Heart left ventricle (tissue), 16 donors: ENCODE measurements at places on chromosomes 16 and 17. TPM values are rescaled to one million over a fixed set of nuclear protein-coding genes. Genes with fewer than 3 reads are reported as not detected.
A peak's percentile ranks its signal among the peaks of the same experiment; 100 is the strongest.

Gene KRT34
- not detected for total RNA-seq

Gene C16orf89
- total RNA-seq = 38.4 TPM

Gene GAS2L2
- 0.11 TPM for total RNA-seq

Gene FAM171A2
- total RNA-seq = 0.40 TPM

Gene SPNS3
- not detected for total RNA-seq

Gene NETO2
- total RNA-seq = 2.5 TPM

- DNase-seq = no peak
Observed at GRCh38 chr16:68479271-68479670, 31.0 kb upstream of the SMPD3 start.

GRCh38 chr17:71902894-71903506, 217.8 kb upstream of the SOX9 start:
- no peak for DNase-seq

- DNase-seq = no peak
Observed at GRCh38 chr17:41907633-41908539, 10.9 kb downstream of the ACLY start.

GRCh38 chr16:81846105-81846504, 67.0 kb downstream of the PLCG2 start:
- DNase-seq = no peak

DNA sequence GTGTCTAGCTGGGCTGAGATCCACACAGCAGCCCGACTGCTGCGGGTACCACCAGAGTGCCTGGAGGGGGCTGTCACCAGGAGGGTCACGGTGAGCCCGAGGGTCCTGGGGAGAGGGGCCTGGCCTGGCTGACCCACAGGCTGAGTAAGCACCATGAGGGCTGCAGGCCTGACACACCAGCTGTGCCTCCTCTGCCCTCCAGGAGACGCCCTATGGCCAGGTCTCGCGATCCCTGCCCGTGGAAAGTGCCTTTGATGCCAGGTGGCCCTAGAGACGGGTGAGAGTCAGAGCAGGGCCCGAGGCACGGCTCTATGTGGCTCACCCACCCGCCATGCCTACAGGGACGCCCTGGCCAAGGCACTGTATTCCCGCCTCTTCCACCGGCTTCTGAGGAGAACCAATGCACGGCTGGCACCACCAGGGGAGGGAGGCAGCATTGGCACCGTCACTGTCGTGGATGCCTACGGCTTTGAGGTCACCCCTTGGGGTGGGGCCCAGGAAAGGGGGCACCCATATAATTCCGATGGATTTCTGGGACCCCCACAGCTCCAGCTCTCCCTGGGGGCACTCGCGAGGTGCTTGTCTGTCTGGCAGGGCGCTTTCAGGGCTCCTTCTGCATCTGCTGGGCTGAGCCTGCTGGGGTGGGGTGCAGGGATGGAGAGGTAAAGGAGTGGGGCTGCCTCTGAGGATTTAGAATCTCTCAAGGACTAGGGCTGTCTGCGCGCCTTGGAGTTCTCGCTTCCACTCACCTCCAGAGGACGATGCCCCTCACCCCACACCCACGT, 7.1 kb downstream of the MYO15B start:
- peak; percentile 15 for DNase-seq

GRCh38 chr16:30470170-30470512, 2.4 kb upstream of the ITGAL start:
- DNase-seq = no peak

DNA sequence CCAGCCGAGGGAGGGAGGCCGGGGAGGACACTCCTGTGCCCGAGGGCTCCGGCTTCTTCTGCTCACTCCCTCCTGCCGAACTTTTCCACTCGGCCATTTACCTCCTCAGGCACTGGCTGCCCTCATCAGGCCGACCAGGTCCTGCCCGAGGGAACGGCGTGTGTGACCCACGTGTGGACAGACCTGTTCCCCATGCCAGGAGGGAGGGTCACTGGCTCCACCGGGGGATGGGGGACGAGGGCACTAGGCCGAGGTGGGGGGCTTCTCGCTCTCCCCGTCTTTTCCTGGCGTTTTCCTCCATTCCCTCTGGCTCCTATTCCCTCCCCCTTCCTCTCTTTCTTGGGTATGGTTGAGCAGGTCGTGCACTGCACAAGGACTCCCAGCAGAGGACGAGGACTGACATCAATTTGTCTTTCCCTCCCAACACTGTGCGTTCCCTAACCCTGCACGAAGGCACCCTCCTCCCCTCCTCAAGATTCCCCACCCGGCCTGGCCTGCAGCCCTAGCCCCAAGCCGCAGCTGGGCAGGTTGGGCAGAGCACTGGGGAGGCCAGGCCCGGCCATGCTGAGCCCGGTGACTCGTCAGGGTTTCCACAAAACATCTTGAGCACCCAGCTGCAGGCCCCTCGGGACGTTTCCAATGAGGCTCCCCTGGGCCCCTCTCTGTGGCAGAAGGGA, 3.2 kb upstream of the IL17C start:
- no peak for DNase-seq

GRCh38 chr16:48350736-48351135, 34.5 kb downstream of the SIAH1 start:
- DNase-seq = no peak

DNA sequence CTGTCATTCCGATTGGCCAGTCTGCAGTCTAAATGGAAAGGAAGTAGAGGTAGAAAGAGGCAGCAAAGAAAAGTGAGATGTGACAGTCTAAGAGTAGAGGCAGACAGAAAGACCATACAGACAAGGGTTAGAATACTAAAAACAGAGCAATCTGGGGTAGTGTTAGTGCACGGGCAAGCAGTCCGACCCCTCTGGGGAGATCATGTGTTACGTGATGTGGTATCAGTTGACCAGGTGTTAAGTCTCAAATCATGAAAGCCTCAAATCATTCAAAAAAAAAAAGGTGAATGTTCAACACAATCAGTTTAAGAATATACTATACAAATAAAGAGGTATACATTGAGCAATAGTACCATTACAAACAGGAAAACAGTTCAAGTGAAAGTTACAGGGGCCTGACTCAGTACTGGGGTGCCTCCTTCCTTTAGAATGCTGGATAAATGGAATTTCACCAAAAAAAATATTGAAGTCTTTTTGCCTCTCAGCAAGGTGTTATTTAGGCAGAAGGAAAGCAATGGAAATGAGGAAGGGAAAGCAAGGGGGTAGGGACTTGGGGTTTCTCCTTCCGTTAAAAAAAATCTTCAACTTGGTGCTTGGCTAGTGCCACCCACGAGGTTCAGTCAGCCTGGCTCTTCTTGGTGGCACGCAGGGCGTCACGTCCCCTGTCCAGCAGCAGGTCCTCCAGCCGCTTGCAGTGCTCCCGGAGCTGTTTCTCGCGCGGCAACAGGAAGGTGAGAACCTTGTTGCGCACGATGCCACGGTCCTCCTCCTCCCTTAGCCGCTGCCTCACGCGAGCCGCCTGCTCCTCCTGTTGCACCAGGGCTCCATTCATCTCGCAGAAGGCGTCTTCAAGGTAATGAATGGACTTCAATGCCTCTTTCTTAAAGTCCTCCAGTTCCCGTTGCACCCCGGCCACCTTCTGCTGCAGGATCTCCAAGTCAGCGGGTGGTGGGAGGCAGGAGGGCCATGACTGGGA, 616 bp downstream of the CCDC182 start:
- DNase-seq = no peak

GRCh38 chr17:80942423-80943345, 49.0 kb upstream of the CHMP6 start:
- DNase-seq = peak; percentile 92

DNA sequence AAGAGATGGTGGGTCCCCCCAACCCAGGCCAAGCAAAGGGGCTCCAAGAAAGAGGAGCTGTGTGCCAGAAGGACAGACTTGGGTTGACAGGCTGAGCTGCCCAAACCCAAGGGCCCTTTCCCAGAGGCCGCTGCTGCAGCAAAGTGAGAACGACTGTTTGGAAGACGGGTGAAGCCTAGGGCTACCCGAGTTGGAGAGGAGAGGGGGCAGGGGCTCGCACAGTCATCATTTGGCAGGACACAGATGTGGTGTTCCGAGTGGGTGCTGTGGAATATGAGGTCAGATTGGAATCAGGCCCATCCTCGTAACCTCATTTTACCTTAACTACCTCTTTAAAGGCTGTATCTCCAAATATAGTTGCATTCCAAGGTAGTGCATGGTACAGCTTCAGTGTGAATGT, 5.3 kb upstream of the MFAP4 start:
- no peak for DNase-seq

DNA sequence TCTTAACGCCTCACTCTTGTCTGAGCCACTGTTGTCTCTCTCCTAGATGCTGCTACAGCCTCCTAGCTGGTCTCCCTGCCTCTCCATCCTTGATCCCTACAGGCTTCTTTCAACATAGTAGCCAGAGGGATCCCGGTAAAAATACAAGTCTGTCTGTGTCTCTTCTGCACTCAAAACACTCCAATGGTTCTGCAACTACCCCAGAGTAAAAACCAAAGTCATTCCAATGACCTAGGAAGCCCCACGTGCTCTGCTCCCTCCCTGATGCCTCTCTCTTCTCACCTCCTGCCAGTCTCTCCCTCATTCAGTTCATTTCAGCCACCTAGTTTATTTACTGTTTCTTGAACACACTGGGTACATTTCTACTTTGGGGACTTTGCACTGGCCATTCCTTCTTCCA, 135.2 kb downstream of the NPIPB5 start:
- no peak for DNase-seq

DNA sequence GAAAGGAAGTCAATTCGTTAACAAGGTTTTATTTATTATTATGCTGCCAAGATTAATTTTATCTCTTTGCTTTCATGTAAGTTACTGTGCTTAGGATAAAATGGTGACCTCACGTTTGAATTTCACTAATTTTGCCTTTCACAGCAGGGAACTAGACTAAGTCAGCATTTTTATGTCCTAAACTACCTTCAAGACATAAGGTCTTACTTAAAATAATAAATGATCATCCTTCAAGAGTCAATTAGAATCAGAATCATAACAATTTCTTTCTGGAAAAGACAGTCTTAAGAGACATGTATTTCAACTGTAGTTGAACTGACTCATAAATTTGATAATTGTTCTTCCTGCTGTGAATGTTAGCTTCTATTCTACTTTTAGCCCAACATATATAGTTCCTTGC, 893.8 kb downstream of the KCNJ2 start:
- DNase-seq = no peak

DNA sequence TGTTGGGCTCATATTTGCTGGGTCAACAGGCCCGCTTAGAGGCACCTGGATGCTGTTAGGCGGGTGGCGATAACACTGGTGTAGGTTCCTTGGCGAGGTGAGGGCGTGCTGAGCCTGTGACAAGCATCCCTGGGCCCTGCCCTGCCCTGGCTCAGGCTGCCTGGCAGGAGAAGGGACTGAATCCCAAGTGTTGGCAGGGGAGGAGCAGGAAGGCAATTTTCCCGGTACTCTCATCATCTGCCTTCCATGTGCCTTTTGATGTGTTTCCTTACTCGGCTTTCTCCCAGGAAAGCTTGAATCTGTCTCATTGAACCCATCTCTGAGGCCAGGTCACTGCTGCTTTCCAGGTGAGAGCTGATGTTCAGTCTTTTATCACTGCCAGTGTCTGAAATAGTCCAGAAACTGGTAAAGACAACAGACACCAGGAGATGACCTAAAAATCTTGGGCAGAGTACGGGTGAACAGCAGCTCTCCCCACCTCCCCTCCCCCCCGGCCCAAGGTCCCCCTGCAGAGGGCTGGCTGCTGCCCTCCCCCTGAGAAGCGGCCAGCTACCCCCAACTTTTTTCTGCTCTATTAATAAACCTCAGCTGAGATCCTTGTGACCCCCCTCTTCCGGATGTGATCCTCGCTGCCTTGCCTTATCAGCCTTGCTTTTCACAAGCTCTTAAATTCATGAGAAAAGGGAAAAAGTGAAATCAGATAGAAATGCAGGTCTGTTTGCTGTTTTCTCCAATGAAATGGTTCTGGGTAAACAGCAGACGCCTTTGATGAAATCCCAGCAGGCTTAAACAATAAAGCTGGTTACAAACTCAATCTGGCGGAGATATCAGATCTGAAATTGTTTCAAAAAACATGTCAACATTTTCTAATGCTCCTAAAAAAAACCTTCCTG, 29.0 kb downstream of the RTN4RL1 start:
- DNase-seq = no peak

DNA sequence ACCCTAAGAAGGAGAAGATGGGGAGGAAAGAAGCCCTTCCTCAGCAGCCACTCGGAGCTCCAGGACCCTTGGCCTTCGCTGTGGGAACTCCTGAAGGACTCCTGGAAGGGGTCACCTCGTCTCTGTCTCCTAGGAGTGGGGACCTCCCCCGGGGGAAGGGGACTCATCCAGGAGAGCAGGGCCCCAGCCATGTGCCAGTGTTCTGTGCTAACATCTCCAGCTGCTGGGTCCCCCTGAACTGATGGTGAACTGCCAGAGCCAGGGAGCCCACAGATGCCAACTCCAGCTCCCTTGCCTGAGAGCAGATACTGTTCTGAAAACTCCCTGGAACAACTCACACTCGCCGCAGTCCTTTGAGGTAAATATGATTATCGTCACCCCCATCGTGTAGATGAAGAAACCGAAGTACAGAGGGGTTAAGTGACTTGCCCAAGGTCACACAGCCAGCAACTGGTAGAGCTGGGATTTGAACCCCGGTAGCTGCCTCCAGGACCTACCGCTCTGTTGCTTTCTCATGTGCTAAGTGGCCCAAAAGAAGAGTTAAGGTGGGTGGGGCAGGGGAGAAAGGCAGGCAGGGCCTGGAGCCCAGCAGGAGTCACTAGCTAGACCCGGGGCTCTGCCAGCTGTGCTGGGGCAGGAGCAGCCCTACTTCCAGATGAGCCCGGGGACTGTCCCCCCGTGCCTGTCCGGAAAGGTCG, 10.5 kb downstream of the TIMM22 start:
- DNase-seq = no peak
